ENCODE measurements at places on chromosomes 5 and 9. TPM values are rescaled to one million over a fixed set of nuclear protein-coding genes. Genes with fewer than 3 reads are reported as not detected.

DNA sequence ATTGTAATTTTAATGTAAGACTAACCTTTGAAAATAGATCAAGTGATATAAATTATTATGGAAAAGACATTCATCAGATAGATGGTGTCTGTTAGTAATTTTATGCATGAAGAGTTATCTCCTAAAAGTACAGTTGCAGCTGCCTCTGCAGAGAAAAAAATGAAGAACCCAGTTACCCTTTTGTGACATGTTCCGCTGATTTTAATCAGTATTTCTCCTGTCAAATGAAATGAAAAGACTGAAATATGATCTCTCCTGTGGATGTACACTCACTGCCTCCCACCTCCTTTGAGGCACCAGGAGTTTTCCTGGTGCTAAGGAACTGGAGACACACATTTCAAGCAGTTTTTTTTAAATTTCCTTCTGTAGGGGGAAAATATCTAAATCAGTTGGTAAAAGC lies 277.4 kb downstream of the KIF4B start:
- no peak for DNase-seq

GRCh38 chr5:1594357-1595106 lies 70.8 kb upstream of the LPCAT1 start:
- DNase-seq, result peak; percentile 93

GRCh38 chr5:73940026-73940425 lies 314.0 kb downstream of the ARHGEF28 start:
- DNase-seq, result no peak

GRCh38 chr9:90881648-90882047 lies 80.0 kb downstream of the SYK start:
- DNase-seq, result no peak

Gene DUSP1
- polyA plus RNA-seq, result 78.7 TPM

Gene PCAT7
- 0.05 TPM for polyA plus RNA-seq

Gene TMC1
- 0.05 TPM for polyA plus RNA-seq

Gene TMEM174
- not detected for polyA plus RNA-seq

Gene ELOVL7
- polyA plus RNA-seq, result 0.63 TPM

Data from right cardiac atrium (tissue), 5 donors.